Stimulated activated CD4-positive, alpha-beta T cell treated with anti-CD3 and anti-CD28 coated beads, Interleukin-1b, Interleukin-23, amount 100 ng/mL, for 1 hour (primary cell): ENCODE measurements at places on chromosomes 3 and 15.

DNA sequence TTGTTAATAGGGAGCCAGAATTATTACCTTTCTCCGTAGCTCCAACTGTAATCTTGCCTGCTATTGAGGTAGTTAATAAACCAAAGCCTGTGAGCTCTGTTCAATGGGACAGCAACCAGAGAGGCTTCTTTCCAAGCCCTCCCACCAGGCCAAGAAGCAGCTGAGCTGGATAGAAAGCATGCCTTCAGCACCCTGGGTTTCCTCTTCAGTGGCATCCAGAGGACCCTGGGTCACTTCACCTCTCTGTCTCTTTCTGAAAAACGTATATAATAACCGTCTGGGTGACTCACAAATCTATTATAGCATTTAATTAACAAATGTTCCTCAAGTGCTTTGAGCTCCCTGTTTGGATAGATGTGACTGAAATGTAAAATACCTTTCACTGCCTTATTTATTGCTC is 420.0 kb downstream of the LPP start:
- DNase-seq, result no peak

DNA sequence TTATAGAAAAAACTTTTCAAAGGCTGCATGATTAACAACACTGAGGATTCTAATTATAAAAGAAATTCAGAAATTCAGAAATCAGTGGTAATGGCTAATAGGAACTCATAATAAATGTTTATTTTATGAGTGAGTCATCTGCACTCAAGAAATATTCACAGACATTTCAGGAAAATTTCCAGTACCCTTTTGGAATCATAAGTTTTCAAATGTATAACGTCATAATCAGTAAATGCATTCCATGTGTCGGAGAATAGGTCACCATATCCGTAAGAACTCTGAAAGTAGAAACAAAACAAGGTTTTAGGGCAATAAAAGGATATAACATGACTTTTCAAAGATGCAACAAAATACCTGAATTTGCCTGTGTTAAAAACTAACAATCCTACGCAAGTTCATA is 24.7 kb downstream of the EOGT start:
- no peak for DNase-seq

DNA sequence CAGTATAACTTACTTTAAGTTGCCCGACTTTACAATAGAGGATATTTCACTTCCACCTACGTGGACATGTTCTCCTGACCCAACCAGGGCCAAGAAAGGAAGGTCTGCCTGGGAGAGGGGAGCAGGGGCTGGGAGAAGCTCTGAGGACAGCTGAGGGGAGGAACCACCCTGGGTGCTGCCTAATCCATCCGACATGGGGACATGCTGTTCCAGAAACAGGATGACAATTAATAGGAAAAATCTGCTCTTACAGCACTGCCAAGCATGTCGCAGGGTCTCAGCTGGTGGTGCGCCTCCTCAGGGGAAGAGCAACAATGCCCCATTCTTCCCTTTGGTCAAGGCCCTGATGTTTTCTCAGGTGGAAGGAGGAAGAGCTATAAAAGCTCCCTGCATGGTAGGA is 132.3 kb downstream of the NTRK3 start:
- no peak for DNase-seq

DNA sequence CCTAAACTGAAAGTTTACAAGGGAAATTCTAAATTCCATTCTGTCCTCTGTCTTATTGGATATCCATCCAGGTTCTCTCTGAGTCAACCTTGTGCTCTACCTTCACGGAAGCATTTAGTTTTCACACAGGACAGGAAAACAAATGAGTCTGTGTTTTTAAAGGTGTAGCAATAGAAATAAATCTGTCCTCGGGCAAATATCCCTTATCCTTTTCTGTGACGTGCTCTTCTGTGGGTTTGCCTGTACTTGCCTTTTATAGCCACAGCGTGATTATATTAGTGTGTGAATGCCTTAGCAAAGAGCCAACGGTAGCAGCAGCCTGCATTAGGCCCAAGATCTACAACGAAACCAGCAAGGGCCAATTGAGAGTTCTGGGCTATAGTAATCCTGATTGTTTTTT is 127.2 kb upstream of the PLSCR5 start:
- DNase-seq, result no peak

DNA sequence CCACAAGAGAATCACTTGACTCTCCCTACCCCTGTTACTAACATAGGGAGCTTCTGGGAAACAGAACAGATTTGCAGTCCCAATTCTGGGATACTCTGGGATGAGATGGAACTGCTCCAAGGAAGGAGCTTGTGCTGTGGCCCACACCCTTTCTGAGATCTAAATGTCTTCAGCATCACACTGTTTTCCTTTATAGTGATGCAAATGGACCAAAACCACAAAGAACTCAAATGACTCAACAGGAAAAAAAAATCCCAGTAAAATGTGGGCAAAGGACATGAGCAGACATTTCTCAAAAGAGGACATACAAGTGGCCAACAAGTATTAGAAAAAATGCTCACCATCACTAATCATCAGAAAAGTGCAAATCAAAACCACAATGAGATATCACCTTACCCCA is 155.6 kb downstream of the NECTIN3 start:
- DNase-seq, result no peak

DNA sequence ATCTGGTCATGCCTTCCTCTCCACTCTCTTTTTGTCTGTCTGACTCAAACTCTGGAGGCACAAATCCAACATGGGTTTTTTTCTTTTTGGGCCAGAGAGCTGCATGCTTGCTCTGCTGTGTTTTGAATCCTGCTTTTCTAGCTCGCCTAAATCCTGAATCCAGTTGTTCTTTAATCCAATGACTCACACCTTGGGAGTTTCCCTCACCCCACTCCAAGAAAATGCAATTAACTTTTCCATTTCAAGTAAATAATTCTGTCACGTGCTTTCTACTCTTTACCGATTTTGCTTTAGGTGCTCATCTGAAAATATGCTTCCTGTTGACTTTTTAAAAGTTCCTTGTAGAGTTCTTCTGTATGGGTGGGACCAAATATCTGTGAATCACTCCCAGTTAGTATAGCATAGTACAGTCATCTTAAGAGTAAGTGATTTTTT is 47.6 kb downstream of the SLMAP start:
- no peak for DNase-seq

DNA sequence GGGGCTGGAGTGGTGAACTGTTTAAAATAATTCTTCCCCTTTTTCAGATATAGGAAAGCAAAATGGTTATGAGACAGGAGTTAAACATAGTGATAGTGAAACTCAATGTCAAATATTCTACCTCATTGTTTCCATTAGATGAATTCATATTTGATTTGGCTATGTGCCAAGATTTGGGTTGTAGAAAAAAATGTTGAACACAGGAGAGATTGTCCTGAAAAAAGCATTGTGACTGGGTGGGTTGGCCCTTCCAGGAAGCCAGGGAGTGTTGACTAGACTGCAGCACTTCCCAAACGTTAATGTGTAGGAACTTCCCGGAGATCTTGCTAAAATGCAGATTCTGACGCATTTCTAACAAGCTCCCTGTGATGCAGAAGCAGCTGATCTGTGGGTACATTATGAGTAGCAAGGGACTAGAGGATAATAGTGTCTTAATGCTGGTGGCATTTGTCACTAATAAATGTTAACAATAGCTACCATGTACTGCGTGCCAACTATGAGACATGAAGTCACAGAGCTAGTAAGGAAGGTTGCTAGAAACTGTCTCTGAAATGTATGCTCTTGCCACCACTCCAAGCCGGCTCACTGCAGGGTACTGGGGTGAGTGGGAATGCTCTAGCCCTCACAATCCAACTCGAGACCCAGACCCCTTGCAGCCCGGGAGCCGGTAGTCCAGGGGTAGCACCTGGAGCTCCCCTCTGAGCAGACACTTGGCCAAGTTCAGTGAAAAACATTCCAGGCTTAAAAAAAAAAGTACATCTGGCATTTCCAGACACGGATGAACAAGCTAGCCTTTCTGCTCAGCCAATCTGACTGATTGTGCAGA is 120.6 kb downstream of the CD47 start:
- DNase-seq, result no peak

DNA sequence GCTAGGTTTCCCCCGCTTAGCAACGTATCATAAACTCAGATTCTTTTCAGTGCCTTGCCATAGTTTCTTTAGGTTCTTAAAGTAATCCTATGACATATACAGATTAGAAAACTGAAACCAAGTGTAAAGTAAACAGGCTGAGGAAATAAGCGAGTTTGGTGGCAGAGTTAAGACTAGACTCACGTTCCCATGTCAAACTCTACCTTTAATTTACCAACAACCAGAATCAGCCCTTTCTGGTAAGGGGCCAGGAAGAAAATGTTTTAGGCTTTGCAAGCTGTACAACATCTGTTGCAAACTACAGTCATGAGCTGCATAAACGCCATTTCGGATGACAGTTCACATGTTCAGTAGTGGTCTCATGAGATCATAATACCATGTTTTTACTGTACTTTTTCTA is 128.0 kb upstream of the PRICKLE2 start:
- no peak for DNase-seq

DNA sequence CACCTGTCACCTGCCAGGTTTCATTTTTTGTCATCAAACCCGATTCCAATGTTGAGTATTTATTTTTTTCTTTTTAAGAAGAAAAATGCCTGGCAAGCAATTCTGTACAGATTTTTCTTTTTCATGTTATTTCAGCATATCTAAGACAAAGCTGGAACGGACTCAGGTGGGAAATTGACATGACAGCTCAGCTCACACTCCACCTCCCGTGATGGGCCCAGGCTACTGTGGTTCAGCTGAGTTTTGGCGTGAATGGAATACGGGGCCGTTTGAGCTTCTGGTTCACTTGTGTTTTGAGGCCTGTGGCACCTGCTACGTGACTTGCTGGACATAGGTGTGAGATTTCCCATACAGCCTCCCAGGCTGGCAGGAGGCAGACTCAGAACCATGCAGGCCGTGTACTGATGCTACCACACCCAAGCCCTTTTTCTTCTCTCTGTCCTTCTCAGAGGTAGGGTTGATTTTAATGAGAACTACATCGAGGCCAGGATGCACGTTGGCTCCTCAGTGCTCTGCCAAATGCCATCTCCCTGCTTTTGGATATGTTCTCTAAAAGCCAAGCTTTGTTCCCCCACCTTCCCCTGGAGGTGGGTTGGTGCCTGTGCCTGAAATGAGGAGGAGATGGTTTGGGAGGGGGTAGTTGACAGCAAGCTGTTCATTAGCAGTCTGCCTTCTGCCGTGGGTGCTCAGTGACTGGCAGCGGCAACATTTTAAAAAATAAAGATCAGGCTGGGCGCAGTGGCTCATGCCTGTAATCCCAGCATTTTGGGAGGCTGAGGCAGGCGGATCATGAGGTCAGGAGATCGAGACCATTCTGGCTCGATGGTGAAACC is 48.7 kb downstream of the TRAK1 start:
- no peak for DNase-seq

- no peak for DNase-seq
Measured at GRCh38 chr3:25143356-25144025, 284.6 kb upstream of the RARB start.

DNA sequence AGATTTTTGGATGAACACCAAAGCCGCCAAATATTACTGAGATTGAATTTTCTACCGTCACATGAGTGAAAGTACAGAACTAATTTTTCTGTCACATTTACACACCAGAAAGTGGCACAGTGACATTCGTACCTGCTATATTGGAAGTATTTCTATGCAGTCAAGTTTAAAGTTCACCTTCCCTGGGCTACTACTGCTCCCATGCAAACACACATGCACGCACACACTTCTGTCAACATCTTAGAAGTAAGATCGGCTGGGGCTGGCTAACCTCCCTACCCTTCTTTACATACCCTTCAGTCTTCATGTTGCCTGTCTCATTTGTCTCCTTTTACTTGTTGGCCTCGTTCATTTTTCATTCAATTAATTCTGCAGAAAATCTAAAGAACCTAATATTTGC is 19.0 kb upstream of the TM4SF1 start:
- DNase-seq, result no peak

- no peak for DNase-seq
Measured at GRCh38 chr3:141279077-141279967, 47.7 kb downstream of the PXYLP1 start.

DNA sequence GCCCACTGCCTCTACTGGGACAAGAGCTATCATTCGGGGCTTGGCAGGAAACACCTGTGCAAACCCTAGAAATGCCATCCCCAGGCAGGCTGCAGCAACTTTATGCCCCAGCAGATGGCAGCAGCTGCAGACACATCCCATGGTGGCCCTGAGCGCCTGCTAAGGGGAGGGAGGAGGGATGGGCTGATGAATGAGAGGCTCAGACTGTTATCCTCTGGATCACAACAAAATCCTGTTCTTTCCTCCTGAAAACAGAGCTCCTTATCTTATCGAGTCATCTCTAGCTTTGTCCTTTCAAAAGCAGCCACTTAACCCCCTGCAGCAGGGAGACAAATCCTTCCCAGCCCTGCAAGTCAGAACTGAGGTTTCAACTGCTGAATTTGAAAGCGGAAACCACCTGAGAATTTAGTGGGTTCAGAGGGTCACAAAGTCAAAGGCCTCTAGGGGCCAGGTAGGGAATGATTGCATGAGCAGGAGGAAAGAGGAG is 90.6 kb upstream of the PROK2 start:
- DNase-seq, result peak; percentile 69

GRCh38 chr15:49288391-49288790 is 118.3 kb downstream of the GALK2 start:
- DNase-seq, result no peak

DNA sequence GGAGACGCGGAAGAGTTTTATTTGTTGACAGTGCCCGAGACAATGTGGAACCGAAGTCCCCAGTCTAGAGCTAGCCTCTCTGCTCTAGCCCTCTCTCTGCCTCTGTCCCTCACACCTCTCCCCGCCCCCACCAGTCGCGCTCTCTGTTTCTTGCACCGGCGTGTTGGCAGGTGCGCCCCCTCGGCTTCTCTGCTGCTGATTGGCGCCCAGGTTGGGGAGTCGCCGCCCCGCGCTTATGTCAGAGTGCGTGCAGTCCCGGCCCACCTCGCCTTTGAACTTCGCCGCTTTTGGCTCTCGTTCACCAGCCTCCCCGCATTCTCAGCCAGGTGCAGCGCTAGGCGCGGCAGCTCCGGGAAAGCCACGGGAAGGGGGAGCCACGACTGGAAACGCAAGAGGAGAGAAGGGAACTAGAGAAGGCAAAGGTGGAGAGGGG is at the start of gene SOX14:
SOX14 (plus strand) TSS at position 315 of the 433 bp plus-strand sequence. CDS start 470 bp downstream, outside the sequence.
- DNase-seq, result no peak

DNA sequence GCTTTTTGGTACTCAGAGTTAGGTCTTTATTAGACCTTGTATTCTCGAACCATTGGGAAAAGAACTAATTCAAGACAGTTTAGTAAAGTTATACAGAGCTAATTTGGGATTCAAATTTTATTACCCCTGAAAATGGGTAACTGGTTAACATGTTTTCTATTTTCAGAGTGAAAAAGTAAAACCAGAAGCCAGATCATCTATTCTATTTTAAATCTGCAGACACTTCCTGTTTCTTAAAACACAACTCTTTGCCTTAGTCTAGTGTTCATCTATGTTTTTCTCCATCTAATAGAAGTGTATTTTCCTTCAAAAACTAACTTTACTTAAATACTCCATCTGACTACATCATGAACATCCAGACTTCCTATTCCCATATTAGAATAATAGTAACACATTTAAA is 113.4 kb downstream of the CCNL1 start:
- no peak for DNase-seq

- no peak for DNase-seq
Measured at GRCh38 chr3:151445273-151446001, 15.4 kb downstream of the IGSF10 start.

- no peak for DNase-seq
Measured at GRCh38 chr3:132679911-132680310, 19.8 kb downstream of the UBA5 start.
